ENCODE measurements at places on chromosomes 3 and 15. TPM values are rescaled to one million over a fixed set of nuclear protein-coding genes. Genes with fewer than 3 reads are reported as not detected.

- DNase-seq: no peak
Observed at GRCh38 chr3:75248974-75249373, 415.2 kb upstream of the FRG2C start.

SYNM gene
- total RNA-seq: 2.7 TPM

- DNase-seq: no peak
Observed at GRCh38 chr3:136385457-136385856, 135.3 kb downstream of the PCCB start.

DNA sequence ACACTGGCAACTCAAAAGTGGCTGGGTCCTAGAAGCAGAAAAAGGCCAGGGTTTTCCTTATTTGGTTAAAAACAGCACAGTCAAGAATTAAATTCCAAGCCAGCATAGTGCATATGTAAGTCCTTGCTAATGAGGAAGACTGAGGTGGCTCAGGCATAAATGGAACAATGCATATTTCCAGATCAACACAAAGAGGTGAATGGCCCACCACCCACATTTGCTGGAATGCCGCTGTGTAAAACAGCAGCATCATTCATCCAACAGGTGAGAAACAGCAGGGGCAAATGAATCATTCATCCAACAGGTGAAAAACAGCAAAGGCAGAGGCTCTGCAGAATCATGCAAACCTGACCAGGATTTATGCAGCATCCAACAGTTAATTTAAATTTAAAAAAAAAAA, 32.9 kb downstream of the GPR176 start:
- DNase-seq: no peak

DNA sequence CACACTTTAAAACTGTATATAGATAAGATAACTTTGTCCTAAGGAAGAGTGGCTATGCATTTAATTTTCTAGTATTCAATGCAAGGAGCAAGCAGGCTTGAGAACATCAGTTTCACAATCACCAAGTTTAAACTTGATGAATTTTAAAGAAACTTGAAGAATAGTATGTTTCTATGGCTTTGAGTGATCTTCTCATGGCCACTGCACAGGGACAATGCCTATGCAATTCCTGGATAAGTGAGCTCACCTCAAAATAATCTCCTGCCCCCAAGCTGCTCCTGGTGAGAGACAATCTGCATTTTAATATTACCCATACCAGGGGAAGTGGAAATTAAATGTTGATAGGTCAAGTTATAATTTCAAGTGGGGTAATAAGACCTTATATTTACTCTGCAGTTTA, 376.6 kb upstream of the CBLB start:
- no peak for DNase-seq

GRCh38 chr15:48748535-48748934, 62.3 kb downstream of the CEP152 start:
- no peak for DNase-seq

CDHR4 gene
- not detected for total RNA-seq

- no peak for DNase-seq
Observed at GRCh38 chr15:61155741-61156700, 73.1 kb downstream of the RORA start.

IQCF5 gene
- total RNA-seq: not detected
